Heart right ventricle (tissue), 16 donors: ENCODE measurements at places on chromosomes 13 and 19.

DNA sequence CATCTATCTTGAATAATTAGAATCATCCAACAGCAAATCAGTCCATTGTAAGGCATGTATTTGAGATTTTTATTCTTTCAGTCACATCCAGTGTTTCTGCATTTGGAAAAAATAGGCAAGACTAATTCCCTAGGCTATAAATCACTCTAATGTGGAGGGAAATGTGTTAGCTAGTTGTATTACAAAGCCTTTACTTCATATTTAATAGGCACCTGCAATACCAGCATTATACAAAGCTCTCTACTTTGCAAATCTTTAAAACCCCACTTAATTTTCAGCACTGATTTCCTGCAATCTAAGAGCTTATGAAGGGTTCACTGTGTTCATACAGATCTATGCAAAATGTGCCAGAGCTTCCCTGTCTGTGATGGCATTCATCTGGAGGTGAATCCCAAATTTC, 12.3 kb downstream of the PCDH9 start:
- H3K4me1 ChIP-seq, result peaks cover 5% of the 10 kb centered on the region
- no peaks in the 10 kb centered on the region for H3K36me3 ChIP-seq

DNA sequence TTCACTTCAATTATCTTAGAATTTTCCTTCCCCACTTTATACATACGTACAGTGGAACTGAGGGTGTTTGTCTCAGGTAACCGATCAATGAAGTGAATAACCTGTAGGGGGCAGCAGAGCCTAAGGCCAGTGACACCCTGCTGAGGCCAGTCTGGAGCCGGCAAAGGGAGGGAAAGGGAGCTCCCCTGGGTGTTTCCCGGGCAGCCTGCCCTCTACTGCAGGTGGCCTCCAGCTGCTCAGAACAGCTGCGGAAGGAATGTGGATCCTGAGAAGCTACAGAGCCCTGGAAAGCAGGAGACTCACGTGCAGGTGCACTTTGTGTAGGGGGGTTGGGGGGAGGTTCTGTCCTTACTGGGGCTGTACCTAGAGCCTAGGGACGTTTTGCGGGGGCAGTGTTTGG, 832 bp upstream of the ZNF491 start:
- H3K27ac ChIP-seq, result no peak overlapping the region
- DNase-seq, result peak; percentile 83
- no peaks in the 10 kb centered on the region for H3K27me3 ChIP-seq
- H3K4me1 ChIP-seq, result peaks cover 5% of the 10 kb centered on the region
- no peaks in the 10 kb centered on the region for H3K36me3 ChIP-seq
- H3K4me3 ChIP-seq, result peak overlapping the region; percentile 85

DNA sequence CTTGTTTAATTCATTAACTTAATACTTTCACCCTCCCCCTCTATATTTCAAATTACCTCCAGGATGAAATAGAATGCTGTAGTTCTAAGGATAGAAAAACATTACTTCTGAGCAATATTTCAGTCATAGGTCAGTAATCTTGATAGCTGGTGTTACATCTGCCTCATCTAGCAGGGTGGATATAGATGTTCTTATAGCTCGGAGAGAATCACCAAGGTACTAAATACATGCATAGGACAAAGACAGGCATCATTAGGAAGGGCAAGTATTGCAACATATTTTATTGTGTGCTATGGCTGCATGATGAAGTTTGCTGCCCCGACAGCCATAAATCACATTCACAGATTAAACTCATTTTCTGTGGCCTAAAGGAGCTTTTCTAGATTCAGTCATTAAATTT, 601.0 kb downstream of the FGF9 start:
- H3K27me3 ChIP-seq, result no peaks in the 10 kb centered on the region
- H3K36me3 ChIP-seq, result no peaks in the 10 kb centered on the region
- no peak for DNase-seq
- no peak overlapping the region for H3K4me3 ChIP-seq
- no peak overlapping the region for H3K27ac ChIP-seq

DNA sequence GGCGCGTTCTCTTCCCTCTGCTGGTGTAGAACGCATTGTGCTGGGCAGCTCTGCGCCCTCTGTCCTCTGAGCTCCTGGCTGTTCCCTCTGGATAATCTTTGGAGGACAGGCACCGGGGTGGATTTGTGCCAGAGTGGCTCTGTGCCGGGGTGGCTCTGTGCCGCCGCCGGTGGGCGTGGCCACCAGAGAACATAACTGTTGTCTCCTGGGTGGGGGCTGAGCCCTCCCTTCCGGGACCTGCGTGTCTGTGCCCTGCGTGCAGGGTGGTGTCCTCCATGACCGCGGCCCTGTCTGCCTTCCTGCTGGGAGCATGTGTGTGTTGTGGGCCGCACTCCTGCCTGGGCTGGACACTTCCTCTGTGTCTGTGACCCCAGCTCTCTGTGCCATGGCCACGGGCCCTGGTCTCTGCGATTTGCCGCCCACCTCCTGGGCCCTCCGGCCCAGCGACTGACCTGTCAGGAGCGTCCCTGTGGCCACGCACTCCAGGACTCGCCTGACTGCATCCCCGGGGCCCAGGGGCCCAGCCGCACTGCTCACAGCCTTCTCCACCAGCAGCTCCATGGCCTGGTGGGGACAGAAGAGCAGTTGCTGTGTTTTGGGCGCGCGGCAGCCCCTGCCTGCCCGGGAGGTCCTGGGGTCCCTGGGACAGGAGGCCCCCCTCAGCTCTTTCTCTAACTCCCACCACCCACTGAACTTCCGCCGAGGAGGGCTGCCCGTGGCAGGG, 22.4 kb upstream of the MATK start:
- no peak overlapping the region for H3K4me3 ChIP-seq
- peaks cover 4% of the 10 kb centered on the region for H3K27me3 ChIP-seq
- peak; percentile 48 for DNase-seq

DNA sequence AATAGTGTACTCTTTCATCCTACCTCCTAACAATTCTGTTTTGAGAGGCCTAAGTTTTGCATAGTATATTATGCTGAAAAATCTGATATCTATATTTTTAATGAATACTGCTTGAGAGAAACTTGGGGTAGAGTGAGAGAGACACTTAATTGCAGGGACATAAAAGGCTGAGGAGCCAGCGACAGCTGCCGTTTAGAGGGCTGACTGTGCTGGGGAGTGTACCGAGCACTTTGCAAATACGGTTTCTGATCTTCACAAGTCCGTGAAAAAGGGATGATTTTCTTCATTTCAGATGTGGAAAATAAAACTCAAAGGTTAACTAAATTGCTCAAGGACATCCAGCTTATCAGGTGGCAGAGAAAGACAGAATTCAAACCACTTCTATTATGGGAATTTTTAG, 97.4 kb downstream of the CAB39L start:
- peaks cover 32% of the 10 kb centered on the region for H3K36me3 ChIP-seq
- H3K27ac ChIP-seq, result no peak overlapping the region
- DNase-seq, result no peak
- no peaks in the 10 kb centered on the region for H3K4me1 ChIP-seq
- H3K4me3 ChIP-seq, result no peak overlapping the region
- no peaks in the 10 kb centered on the region for H3K27me3 ChIP-seq

DNA sequence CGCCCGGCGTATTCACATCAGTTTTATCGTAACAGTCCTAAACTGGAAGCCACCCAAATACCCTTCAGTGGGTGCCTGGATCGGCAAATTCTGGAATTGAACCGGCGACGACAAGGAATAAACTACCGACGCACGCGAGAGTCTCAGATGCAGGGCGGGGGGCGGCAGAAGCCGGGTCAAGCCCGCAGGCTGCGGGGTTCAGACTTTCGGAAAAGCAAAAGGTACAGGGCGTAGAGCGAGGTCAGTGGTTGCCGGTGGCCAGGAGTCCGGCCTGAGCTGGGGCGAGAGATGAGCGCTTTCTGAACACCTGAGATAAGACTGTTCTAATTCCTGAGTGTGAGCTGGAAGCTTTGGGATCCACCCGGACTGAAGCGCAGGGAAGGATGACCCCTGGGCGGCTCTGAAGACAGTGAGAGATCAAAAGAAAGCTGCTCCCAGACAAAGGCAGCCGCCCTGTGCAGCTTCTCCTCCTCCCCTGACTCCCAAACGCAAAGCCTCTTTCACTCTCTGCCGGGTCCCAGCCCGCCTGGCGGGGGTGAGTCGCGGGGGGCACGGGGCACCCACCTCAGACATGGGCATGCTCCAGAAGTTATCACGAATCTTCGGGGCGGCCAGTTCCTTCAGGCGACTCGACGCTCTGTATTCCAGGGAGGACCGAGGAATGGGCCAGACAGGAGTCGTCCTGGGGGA, 26.2 kb upstream of the MIER2 start:
- H3K27me3 ChIP-seq, result peaks cover 21% of the 10 kb centered on the region
- H3K4me1 ChIP-seq, result peaks cover 19% of the 10 kb centered on the region
- no peak overlapping the region for H3K4me3 ChIP-seq
- no peak for DNase-seq
- H3K27ac ChIP-seq, result no peak overlapping the region

DNA sequence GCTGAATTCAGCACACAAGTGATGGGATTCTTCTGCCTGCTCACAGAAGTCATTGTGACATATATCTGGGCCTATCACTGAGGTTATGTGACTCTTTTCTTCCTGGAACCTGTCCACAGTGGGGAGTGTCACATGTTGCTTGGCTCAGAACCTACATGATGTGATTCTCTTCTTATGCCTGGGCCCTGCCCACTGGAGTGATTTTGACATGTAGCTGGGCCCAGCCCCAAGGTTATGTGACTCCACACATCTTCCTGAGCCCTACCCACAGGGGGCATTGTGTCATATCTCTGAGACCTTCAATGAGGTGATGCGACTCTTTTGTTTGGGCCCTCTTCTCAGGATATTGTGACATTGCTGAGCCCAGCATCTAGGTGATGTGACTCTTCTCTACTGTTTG, 17.4 kb upstream of the ZNF429 start:
- no peak overlapping the region for H3K27ac ChIP-seq
- H3K4me1 ChIP-seq, result no peaks in the 10 kb centered on the region
- no peak overlapping the region for H3K4me3 ChIP-seq
- H3K36me3 ChIP-seq, result no peaks in the 10 kb centered on the region
- no peaks in the 10 kb centered on the region for H3K27me3 ChIP-seq
- DNase-seq, result no peak

- H3K4me3 ChIP-seq, result no peak overlapping the region
- H3K27me3 ChIP-seq, result peaks cover 18% of the 10 kb centered on the region
- H3K4me1 ChIP-seq, result no peaks in the 10 kb centered on the region
- no peak for DNase-seq
- H3K27ac ChIP-seq, result no peak overlapping the region
- no peaks in the 10 kb centered on the region for H3K36me3 ChIP-seq
These were observed 10.5 kb upstream of the CEACAM6 start for GRCh38 chr19:41744850-41745249.

DNA sequence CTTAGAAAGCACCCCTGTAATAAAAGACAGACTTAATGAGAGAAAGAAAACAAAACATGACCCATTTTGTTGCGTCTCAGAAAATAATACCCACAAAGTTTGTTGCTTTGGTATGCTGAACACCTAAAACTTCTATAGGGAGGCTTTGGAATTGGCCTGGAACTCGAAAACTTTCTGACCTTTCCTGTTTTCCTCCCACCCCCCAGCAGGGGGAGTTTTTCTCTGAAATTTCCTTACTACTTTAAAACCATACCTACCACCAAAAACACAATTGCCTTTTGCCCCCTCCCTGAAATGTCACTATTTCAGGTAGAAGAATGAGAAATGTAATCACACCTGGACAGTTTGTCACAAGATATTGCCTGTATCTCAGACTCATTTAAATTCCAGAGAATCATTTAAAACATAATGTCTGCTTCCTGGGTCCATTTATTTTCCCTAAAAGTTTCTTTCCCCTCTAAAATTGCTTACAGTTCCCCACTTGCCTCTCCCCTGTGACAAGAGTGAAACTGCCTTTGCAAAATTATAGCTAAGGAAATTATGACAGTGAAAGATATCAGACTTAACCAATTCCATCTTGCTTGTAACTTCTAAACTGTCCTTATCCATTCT, 2700.2 kb downstream of the PCDH9 start:
- no peak overlapping the region for H3K27ac ChIP-seq
- H3K4me1 ChIP-seq, result no peaks in the 10 kb centered on the region
- no peak overlapping the region for H3K4me3 ChIP-seq
- DNase-seq, result no peak
- H3K36me3 ChIP-seq, result no peaks in the 10 kb centered on the region

DNA sequence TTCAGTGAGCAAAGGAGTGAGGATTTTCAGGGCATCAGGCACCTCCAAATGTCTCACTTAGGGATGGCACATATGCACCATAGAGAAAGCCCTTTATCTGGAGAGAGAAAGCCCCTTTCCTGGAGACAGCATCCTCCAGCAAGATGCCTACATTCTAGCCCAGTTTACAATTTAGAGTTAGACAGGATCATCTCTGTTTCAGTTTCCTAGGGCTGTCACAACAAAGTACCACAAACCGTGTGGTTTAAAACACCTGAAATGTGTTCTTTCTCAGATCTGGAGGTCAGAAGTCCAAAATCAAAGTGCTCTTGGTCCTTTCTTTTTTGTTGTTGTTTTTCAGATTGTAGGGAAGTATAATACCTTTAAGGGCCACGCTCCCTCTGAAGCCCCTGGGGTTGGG, 61.8 kb downstream of the MBNL2 start:
- DNase-seq, result no peak
- H3K27ac ChIP-seq, result no peak overlapping the region
- H3K4me1 ChIP-seq, result no peaks in the 10 kb centered on the region
- H3K4me3 ChIP-seq, result no peak overlapping the region
- H3K36me3 ChIP-seq, result no peaks in the 10 kb centered on the region

GRCh38 chr19:51600940-51601580, 29.1 kb downstream of the SIGLEC5 start:
- H3K27me3 ChIP-seq, result peaks cover 41% of the 10 kb centered on the region
- DNase-seq, result no peak
- H3K4me1 ChIP-seq, result no peaks in the 10 kb centered on the region
- H3K27ac ChIP-seq, result no peak overlapping the region
- H3K36me3 ChIP-seq, result no peaks in the 10 kb centered on the region

DNA sequence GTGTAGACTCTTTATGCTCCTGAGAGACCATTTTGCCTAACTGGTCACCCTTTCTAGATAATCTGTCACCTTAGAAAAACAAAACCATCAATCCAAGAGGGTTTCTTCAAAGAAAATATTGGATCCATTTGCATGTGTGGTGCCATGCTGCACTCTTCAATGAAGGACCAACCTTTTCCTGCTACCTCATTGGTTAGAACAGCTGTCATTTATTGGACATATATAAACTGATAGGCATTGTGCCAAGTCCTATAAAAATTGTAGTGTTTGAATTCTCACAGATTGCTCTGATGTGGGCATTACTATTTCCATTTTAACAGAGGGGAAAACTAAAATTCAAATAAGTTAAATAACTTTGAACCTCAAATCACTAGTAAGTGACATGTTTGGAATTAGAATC, 333.2 kb downstream of the MYO16 start:
- no peak for DNase-seq
- no peak overlapping the region for H3K4me3 ChIP-seq
- H3K4me1 ChIP-seq, result no peaks in the 10 kb centered on the region
- no peaks in the 10 kb centered on the region for H3K36me3 ChIP-seq

DNA sequence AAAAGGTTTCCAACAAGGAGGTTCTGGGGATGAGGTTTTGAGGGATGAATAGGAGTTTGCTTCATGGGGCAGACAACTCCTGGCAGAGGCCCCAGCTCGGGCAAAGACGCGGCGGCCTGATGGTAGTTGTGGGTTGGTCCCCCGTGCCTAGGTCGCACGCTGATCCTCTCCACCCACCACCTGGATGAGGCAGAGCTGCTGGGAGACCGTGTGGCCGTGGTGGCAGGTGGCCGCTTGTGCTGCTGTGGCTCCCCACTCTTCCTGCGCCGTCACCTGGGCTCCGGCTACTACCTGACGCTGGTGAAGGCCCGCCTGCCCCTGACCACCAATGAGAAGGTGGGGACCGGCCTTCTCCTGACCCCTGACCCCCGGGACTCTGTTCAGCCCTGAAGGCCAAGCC, 11.9 kb downstream of the ABCA7 start:
- no peak for DNase-seq
- no peaks in the 10 kb centered on the region for H3K36me3 ChIP-seq
- no peaks in the 10 kb centered on the region for H3K27me3 ChIP-seq

GRCh38 chr13:90445179-90445578, 902.3 kb upstream of the MIR17HG start:
- H3K36me3 ChIP-seq, result no peaks in the 10 kb centered on the region
- no peak overlapping the region for H3K27ac ChIP-seq
- peaks cover 4% of the 10 kb centered on the region for H3K4me1 ChIP-seq
